ENCODE measurements at places on chromosomes 5 and 9. TPM values are rescaled to one million over a fixed set of nuclear protein-coding genes. Genes with fewer than 3 reads are reported as not detected.

The CDH9 gene
- total RNA-seq: not detected

The PLAC8L1 gene
- 2.6 TPM for total RNA-seq

The ENG gene
- 0.76 TPM for total RNA-seq

The HACD4 gene
- total RNA-seq: not detected

The CAMK2A gene
- total RNA-seq: not detected

The PCDHB7 gene
- not detected for total RNA-seq

The AKNA gene
- 20.6 TPM for total RNA-seq

The LCN2 gene
- 9.2 TPM for total RNA-seq

The NMUR2 gene
- not detected for total RNA-seq

The PDE6A gene
- total RNA-seq: not detected

The APC gene
- total RNA-seq: 24.0 TPM

The HTR4 gene
- not detected for total RNA-seq

The C5orf58 gene
- total RNA-seq: not detected

The MAPK9 gene
- total RNA-seq: 43.4 TPM

The SLC4A9 gene
- 0.49 TPM for total RNA-seq

The LRRC19 gene
- not detected for total RNA-seq

The FAM78A gene
- 3.4 TPM for total RNA-seq

The COL27A1 gene
- total RNA-seq: 12.0 TPM

All from HCT116 (cell line).